ENCODE measurements at places on chromosomes 11 and 22.

DNA sequence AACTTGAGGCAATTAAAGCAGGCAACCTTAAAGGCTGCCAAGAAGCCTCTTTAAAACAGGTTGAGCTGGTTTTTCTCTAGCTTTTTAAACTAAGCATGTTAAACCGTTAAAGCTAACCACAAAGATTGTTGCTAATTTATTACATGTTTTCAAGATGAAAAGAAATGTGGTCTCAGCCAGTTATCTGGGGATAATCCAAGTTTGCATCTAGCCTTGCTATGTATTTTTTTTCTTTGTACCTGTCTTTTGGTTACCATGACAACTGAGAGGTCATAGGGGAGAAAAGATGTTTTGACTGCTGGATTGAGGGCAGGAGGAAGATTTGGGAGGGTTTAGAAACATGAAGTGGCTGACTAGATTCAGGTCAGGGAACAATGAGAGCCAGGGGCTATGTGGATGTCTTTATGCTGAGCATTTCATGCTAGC is 19.2 kb upstream of the PGM2L1 start:
- no peak for DNase-seq

- no peak for DNase-seq
Observed at GRCh38 chr22:26709617-26710390, 52.4 kb downstream of the MIAT start.

- no peak for DNase-seq
Observed at GRCh38 chr11:7688238-7688826, 15.0 kb upstream of the CYB5R2 start.

- DNase-seq = no peak
Observed at GRCh38 chr11:72798361-72798760, 4.5 kb upstream of the STARD10 start.

GRCh38 chr22:50503475-50504145 is 3.9 kb downstream of the LMF2 start:
- no peak for DNase-seq

DNA sequence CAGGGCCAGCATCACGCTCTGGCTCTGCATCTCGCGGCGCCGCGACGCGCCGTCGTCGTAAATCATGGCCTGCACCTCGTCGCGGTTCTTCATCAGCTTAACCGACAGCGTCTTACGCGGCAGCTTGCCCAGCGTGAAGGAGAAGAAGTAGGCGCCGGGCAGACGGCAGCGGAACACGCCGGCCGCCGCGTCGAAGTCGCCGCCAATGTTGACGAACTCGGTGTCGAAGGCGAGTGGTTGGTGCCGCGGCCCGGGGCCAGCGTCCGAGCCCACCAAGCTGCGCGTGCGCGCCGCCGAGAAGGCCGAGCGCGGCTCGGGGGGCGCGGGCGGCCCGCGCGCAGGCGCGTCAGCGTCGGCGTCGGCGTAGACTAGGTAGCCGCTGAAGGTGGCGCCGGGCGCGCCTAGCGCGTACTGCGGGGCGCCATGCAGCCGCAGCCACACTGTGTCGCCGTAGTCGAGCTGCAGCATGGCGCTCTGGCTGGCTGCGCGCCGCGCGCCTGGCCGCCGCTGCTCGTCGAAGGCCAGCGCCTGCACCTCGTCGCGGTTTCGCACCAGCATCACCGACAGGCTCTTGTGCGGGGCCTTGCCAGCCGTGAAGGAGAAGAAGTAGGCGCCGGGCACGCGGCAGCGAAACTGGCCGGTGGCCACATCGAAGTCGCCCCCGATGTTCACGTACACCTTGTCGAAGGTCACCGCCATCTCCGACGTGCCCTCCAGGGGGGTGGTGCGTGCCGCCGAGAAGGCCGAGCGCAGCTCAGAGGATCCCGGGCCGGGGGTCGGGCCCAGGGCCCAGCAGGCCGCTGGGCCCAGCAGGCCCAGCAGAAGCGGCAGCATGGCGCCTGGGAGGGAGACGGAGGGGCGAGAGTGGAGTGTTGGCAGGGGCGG is 3.7 kb downstream of the FAM180B start:
- no peak for DNase-seq
